Right atrium auricular region (tissue), 2 donors: ENCODE measurements at places on chromosomes 11 and 22.

- DNase-seq: no peak
Observed at GRCh38 chr11:113457784-113458183, 17.4 kb downstream of the DRD2 start.

- no peak for DNase-seq
Observed at GRCh38 chr11:94662846-94663390, 95.8 kb downstream of the PIWIL4 start.

DNA sequence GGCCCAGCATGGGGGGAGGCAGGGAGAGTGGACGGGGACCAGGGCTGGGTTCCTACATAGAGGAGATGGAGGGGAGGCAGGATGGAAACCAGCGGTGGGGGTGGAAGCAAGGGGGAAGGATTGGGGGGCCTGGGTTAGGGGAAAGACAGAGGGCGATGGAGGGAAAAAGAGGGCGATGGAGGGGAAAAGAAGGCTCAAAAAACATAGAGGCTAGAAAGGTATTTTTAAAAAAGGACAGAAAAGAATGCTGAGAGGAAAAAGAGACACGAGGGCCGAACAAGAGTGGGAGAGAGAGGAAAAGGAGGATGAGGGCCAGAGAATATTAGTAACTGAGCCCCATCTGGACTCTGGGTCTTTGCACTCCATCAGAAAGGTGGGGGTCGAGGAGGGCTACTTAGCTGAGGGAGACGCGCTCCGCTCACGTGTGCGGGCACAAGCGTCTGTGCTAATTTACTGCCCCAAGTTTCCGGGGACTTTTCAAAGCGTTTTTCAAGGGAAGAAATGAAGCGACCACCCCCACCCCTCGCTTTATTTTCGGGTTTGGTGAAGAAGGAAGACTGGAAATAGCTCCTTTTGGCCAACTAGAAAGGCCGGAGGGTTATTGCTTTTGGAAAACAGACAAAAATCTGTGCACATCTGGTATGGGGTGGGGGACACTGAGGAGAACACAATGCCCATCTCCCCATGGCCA is 14.5 kb downstream of the PAX6 start:
- DNase-seq: no peak

GRCh38 chr11:127925475-127925874 is 661.9 kb downstream of the ETS1 start:
- DNase-seq: no peak

DNA sequence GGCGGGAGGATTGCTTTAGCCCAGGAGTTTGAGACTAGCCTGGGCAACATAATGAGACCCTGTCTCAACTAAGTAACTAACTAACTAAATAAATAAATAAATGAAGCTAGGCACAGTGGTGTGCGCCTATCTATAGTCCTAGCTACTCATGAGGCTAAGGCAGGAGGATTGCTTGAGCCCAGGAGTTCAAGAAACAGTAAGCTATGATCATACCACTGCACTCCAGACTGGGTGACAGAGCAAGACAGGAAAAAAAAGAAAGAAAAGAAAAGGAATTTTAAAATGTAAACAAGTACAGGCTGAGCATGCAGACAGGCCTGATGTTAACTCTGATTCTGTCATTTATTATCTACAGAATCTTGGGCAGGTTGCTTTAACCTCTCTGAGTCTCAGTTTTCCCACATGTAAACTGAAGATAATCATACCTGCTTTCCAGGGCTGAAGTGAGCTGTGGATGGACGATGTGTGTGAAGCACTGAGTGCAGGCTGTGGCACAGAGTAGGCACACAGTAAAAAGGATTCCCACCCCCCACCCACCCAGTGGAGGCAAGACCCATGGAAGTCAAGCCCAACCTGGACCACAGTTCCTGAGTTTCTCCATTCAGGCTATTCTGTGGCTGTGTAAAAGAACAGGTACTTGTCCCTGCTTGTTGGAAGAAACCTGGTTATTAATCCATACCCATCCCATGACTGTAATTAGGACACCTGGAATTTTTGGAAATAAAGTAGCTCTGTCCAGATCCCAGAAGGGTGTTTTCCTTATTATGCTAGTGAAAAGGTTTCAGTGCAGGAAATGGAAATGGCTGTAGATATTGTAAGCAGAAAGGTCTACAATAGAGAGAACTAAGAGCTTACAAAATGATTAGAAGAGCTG is 18.7 kb upstream of the SCUBE2 start:
- no peak for DNase-seq

- no peak for DNase-seq
Observed at GRCh38 chr11:2927121-2927800, 2.0 kb downstream of the PHLDA2 start.

- DNase-seq: no peak
Observed at GRCh38 chr11:2390091-2390724, 10.3 kb upstream of the TSSC4 start.

DNA sequence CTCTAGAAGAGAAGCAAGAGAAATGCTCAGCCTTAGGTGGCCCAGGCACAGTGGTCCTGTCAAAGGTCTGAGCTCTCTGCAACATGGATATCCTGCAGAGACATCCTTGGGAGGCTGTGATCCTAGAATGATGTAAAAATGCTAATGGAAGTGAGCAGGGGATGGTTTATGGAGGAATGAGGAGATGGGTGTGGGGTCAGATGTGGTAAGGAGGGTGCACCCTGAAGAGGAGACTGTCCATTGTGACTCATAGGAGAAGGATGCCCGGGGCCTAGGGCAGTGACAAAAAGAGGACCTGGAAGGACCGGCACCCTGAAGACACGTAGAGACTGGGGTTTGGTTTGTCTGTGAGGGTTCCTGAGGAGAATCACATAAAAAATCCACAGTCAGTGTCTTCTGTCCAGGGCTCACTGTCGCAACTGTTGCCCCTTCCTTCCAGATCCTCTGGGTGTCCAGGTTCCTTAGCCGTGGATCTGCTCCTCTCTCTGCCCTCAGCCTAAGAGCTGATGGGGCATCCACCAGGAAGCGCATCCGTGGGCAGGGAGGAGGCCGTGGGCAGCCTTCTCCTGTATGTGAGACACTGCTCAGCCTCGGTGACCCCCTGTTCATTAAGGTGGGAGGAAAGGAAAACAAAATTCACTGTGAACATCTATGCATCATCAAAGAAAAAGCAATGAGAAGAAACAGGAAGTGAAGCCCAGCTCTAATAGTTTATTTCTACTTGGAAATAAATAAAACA is 110.7 kb downstream of the VPREB1 start:
- DNase-seq: no peak

DNA sequence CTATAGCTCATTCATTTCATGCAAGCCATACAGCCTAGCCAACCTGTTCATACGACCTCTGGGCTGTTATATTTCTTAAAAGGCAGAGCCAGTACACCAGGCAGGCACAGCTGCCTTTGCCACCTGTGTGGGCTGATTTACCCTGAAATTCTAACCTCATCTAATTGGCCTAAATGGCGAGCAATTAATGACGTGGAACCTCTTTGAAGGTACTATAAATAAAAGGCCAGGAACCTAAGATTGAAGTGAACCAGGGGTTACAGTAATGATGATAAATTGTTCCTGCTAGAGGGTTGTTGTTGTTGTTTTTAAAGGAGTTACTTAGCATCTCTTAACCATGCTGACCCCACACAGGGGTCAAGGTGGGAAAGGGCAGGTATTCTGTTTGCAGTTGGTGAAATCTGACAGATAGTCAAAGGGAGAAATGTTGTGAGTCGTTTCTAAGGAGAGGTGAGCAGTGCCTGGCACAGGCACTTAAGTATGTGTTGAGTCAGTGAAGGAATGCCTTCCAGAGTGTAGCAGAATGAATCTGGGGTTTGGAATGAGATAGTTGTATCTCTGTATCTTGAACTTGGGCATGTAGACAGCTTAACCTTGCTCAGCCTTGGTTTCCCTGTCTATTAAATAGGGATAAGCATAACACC is 213.5 kb upstream of the NAV2 start:
- no peak for DNase-seq

GRCh38 chr11:70895366-70895670 is 357.1 kb downstream of the SHANK2 start:
- DNase-seq: no peak

DNA sequence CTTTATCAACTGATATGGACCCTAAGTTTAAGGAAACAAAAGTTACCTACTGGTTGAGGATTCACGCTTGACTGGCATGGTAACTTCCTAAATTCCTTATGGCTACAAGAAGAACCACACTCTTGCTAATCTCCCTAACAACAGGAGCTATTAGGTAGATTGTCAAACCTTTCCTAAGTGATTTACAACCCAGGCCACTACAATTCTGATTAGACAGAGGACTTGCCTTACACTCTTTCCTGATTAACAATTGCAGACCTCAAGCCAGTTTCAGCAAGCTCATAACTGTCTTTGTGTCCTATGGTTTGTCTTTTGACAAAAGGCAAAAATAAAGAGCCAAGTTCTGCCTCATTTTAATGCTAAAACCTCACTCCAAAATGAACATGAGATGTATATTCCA is 16.3 kb downstream of the OR52K2 start:
- no peak for DNase-seq

DNA sequence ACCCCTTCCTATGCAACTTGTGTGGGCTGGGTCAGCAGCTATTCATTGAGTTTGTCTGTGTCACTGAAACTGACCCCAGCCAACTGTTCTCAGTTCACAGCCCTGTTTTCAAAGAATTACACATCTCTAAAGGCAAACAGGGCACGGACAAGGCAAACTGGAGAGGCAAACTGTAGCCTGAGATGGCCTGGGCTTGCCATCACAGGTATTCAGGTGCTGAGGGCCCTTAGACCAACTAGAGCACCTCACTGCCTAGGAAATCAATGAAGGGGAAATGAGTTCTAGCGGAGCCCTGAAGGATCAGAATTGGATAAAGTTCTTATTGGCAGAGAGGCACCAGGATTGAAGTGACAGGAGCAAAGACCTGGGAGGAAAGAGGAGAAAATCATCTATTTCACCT is 24.0 kb downstream of the PIK3IP1 start:
- no peak for DNase-seq

GRCh38 chr11:43282607-43283440 is 29.0 kb upstream of the API5 start:
- DNase-seq: no peak

- no peak for DNase-seq
Observed at GRCh38 chr11:7703740-7704139, 2.5 kb downstream of the OVCH2 start.
